ENCODE measurements at places on chromosomes 6 and 20.

DNA sequence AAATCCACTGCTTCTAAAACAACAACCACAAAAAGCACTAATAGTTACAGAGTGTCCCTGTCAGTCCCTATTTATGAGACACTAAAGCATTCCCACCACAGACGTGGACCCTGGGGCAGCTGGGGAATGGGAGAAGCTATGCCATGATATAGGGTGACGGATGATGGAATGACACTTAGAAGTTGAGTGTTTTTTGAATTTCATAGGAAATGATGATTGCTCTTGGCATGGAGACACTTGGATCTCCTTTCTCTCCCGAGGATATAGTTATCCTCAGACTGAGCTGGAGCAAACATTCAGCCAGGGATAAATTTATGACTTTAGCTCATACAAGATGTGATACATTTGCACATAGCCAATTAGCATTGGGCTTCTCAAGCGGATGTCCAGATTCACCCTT, 151.2 kb downstream of the EDN3 start:
- DNase-seq, result no peak

- DNase-seq, result no peak
These were observed 11.8 kb downstream of the HLA-B start for GRCh38 chr6:31345026-31345730.

DNA sequence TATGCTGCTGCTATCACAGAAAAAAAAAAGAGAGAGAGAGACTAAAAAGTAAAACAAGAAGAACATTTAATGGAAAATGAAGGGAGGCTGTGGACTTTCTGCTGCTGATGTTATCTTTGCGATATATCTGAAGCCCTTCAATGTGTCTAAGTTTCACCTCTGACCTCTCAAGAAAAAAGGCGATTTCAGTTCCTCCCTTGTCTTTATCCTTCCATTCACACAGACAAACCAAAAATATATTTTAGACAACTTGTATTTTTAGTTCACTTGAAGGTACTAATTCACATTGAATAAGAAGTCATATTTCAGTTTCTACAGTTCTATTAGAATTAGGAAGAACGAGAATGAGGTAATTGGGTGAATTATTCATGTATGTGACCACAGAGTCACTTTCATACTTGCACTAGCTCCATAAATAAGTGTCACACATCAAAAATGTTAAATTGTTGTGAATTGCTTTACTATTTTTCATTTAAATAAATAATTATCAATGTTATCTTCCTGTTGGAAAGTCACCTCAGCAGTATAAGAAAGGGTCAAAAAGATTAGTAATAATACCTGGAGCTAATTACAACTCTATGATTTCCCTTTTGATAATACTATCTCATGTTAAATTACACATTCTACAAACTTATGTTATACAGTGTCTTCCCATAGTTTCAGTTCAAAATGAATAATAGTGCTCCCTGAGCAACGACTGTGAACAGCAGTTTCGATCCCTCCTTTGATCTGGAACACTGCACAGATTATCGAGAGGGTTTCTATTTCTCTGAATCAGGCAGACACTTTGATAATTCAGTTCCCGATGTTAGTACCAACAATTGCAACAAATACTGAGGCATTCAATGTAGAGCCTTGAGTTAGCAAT, 85.2 kb upstream of the PLCB4 start:
- no peak for DNase-seq

- no peak for DNase-seq
These were observed 17.6 kb upstream of the PPP1R16B start for GRCh38 chr20:38787870-38788269.

- DNase-seq, result no peak
These were observed 7.8 kb downstream of the MDC1 start for GRCh38 chr6:30709101-30709868.

GRCh38 chr6:80457439-80457933, 351.0 kb downstream of the BCKDHB start:
- DNase-seq, result no peak

DNA sequence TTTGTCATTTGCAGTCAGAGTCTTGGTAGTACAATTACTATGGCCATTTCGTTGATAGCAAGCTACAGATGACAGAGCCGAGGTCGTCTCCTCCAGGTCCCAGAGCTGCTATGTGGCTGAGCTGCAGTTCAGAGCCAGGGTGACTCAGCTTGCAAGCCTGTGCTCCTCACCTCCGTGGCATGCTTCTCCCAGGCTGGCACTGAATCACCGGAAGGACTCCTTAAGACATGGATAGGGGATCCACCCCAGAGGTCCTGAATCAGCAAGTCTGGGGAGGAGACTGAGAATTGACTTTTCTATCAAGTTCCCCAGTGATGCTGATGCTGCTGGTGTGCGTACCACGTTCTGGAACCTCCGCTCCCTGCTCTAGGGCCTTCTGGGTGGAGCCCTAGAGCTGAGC, 291.2 kb downstream of the CDH26 start:
- DNase-seq, result no peak

DNA sequence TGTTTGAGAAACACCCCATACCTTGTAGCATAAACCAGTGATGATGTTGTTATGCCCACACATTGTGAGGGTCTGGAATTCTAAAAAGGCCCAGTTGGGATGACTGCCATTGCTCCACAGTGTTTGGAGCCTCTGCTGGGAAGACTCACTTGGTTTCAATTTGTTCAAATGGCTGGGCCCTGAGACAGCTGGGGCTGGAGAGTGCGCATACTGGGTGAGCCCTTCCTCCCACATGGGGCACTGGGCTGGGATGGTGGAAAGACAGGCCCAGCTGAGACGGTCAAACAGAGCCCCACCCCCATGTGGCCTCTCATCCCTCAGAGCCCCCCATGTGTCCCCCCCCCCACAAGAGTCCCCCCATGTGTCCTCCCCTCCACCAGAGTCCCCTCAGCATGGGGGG, 20.3 kb upstream of the RNASET2 start:
- no peak for DNase-seq

DNA sequence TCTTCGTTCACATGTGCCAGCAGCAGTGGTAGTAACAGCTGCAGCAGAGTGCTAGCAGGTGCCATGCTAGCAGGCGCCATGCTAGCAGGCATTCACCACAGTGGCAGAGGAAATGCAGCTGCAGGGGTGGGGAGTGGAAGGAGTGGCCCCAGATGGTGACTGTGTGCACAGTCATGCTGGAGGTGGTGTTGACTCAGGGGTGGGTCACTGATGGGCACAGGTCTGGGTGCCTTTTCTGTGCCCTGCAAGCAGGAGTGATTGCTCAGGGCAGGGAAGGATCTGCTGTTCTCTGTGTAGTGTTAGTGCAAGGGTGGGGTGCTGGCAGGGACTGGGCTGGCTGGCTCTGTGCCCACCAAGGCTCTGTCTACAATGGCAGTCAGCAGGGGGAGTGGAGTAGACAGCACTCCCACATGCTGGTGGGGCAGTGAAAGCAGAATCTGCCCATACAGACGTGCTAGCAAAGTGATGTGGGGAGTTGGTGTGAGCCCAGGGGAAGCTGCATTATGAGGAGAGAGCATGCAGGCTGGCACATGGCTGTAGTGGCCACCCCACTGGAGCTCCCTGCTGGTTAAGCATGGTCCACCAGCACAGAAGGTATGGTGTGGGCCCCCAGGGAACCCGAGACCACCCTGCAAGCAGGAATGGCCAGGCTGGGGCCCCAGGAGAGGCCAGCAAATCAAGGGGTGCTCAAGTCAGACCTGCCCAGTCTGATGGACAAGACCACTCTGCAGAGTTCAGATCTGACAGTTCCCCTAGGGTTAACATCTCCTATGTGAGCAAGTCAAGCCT, 11.4 kb upstream of the TSPYL4 start:
- DNase-seq, result no peak

DNA sequence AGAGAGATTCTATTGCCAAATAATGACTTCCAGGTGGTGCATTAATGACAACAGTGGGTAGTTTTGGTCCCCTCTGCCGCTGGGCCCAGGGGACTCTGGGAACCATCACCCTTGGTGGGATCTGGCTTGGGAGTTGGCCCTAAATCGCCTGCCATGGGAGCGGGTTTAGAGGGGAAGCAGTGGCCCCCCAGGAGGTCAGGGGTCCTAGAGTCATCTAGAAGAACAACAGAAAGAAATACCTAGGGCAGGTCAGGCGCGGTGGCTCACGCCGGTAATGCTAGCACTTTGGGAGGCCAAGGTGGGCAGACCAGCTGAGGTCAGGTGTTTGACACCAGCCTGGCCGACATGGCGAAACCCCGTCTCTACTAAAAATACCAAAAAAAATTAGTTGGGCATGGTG, 17.8 kb upstream of the ARFGEF2 start:
- no peak for DNase-seq

GRCh38 chr6:9659848-9660247, 755.0 kb downstream of the TFAP2A start:
- DNase-seq, result no peak

- DNase-seq, result no peak
These were observed 773.3 kb upstream of the DEFB115 start for GRCh38 chr20:30484009-30484748.

DNA sequence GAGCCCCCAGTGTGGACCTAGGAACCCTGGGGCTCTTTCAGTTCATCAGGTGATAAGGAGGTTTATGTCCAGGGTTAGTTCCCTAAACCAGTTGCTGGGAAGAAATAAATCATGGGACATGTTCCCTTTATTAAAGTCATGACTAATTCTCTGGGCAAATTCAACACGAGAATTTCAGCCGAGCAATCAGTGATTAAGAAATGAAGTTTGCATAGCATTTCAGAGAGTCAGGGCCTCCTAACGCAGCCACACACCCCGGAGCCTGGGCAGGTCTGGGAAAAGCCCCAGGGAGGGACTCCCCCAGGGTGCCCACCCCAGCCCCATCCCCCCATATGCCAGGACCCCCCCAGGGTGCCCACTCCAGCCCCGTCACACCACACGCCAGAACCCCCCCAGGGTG, 20.1 kb downstream of the SLCO4A1 start:
- DNase-seq, result no peak

- DNase-seq, result no peak
These were observed 577.1 kb downstream of the DOK5 start for GRCh38 chr20:55052459-55052858.
